Forelimb muscle (tissue), 1 donor: ENCODE measurements at places on chromosomes 2 and 18.

DNA sequence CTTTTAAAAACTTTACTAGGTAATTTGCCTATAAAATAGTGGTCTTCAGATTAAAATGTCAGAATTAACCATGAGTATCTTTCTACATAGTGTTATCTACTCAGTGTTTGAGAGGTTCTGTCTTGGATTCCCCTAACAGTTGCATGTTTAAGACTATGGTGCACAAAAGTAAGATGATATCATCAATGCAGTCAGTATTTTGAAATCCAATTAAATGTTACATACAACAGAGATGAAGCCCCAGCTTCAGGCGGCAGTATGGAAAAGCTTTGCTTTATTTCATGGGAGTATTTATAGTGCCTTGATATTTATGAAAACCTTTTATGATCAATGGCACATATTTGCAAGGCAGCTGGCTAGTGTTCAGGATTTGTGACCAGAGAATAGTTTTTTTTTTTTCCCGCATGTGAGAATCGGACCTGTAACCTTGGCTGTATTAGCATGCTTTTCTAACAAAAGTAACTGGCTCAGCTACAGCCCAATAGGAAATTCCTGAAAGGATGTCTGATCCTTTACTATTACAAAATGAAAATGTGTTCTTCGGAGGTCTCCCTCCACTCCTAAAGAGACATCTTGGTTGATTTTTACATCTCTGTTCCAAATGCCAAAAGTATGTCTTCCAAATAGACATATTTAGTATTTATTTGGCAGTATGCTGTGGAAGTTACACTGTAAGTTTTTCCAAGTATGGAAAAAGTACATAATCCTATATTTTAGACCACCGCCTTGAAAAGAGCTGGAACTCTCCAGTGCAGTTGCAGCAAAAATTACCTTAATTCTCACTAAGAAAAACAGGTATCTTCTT lies 319.3 kb upstream of the UBE2E3 start:
- peak; percentile 56 for DNase-seq

DNA sequence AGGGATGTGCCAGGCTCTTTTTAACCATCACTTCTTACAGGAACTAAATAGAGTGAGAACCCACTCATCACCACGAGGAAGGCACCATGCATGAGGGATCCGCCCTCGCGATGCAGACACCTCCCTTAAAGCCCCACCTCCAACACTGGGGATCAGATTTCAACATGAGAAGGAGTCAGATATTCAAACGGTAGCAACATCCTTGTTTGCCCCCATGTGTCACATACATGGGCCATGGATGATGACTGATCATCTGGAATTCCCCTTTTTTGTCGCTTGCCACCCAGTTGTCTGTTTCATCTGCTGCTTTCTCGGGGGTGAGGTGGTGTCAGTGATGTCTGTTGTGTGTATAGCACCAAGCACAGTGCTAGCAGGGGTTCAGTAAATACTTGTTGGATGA lies 57.9 kb downstream of the NCK2 start:
- no peak for DNase-seq

DNA sequence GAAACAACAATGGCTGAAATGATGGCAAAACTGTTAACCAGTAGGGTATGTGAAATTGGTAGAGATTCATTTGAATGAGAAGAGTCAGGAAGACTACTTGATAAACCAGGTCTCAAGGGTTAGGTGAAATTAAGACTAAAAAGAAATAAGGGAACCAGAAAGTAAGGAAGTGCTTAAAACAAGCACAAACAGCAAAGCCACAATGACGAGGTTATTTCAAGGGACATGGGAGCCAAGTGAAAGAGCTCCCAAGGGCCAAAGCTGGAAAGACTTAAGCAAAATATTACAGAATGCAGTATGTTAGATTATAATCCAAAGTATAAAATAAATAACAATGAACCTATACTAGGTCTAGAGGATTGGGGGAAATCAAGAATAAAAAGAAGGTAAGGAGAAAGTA lies 19.3 kb upstream of the CD302 start:
- no peak for DNase-seq

DNA sequence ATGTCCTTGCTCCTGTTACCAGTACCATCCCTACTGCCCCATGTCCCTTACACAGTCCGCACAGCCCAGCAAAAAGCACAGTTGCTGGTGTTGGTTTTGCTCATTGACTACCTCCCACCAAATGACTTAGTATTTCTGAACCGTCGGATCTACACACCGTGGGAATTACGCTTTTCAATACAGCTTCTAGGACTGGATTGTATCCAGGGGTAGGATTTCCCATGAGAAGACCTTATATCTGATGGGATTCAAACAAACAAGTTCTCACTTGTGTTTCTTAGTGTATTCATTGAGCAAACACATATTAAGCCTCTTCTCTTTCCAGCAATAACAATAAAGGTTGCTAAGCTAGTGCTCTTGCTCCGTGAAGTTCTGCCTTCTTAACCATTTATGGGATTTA lies 25.8 kb downstream of the TRAPPC12 start:
- no peak for DNase-seq

GRCh38 chr18:21453511-21453901 lies 147.0 kb downstream of the ESCO1 start:
- DNase-seq = no peak

DNA sequence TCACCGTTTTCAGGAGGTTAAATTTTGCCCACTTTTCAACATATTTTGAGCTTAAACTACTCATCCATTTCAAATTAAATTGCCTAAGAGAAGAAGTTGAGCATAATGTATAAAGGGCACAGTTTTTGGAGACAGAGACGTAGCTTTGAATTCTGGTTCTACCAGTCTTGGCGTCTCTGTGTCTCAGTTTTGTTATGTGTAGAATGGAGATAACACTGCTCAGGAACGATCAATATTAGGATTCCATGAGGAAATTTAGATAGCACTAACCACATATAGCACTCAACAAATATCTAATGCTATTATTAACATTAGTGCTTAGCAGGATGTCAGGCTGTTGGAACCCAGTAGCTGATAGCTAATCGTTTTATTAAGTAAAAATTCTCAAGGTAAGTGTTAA lies 40.4 kb upstream of the GATA6 start:
- no peak for DNase-seq

DNA sequence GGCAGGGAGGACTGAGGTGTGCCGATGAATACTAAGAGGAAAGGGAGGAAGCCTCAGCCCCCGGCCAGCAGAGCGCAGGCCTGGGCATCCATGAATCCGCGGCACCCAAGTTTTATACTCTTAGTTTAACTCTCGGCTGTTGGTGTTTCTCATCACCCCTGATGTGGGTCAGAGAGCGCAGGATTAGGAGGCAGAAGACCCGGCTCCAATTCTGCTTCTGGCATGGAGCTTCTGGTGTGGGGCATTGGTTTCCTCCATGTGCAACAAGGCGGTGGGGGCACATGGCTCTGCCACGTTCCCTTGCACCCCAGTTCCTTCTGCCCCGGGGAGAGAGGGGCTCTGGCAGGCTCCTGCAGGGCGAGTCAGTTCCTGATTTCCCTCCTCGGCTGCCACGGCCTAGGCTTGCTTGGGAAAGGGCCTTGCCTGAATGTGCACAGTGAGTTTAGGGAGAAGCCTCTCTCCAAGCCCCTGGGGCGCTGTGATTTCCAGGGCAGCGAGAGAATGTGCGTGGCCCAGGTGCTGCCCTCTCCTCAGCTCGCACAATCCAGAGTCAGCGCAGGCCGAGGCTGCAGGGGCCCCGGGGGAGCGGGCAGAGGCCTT lies 36.2 kb upstream of the DNMT3A start:
- DNase-seq = no peak

GRCh38 chr2:102967451-102967850 lies 205.6 kb downstream of the TMEM182 start:
- no peak for DNase-seq

GRCh38 chr2:240620149-240620731 lies 5.0 kb upstream of the GPR35 start:
- DNase-seq = no peak

DNA sequence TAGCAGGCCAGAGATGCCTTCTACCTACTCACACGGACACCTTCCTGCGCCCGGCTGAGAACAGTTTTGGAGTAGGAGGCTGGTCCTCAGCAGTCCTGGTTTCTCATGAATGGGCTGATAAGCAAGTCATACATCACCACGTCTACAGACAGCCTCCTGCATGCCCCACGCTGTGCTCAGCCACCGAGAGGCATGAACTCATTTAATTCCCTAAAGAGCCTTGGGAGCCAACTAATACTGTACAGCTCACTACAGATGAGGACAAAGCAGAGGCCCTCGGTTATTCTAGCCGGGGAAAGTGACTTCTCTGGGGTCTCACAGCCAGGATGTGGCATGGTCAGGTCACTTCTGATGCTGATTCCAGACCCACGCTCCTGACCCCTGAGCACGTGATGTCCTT lies 105.6 kb downstream of the TSHZ1 start:
- DNase-seq = no peak

- no peak for DNase-seq
These were observed 675.0 kb downstream of the IRS1 start for GRCh38 chr2:226124548-226125011.

DNA sequence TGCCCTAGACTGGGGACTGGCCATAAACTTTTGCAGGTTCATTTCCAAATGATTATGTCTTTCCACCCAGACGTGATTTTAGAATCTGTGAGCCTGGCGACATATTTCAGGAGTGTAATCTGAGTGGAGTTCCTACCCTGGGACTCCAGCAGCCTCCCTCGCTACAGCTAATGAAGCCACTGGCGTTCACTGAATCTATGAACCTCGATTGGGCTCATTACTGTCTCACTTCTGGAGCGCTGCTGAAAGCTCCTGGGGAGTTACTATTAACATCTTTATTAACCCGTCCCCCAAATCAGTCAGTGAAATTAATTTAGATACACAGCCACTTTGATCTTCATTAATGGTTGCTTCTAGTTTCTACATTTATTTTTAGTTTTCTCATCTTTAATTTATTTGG lies 56.5 kb downstream of the CDK15 start:
- DNase-seq = no peak

DNA sequence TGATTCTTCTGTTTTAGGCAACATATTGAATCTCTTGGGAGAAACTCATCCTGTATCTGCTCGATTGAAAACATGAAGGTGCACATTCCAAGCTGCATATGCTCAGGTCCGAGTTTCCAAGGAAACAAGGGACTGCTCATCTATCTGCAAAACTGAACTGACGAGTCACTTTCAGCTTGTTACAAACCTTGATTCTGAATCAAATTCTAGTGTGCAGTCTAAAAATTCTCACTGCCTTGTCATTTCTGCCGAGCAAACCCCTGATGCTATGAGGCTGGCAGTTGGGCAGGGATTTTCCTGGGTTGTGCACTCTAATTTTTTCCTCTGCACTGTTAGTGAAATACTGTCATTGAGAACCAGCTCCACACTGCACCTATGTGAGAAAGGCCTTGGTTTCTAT lies 101.3 kb upstream of the ETAA1 start:
- DNase-seq = no peak

GRCh38 chr2:46716927-46717326 lies 198.7 kb downstream of the MCFD2 start:
- DNase-seq = no peak

DNA sequence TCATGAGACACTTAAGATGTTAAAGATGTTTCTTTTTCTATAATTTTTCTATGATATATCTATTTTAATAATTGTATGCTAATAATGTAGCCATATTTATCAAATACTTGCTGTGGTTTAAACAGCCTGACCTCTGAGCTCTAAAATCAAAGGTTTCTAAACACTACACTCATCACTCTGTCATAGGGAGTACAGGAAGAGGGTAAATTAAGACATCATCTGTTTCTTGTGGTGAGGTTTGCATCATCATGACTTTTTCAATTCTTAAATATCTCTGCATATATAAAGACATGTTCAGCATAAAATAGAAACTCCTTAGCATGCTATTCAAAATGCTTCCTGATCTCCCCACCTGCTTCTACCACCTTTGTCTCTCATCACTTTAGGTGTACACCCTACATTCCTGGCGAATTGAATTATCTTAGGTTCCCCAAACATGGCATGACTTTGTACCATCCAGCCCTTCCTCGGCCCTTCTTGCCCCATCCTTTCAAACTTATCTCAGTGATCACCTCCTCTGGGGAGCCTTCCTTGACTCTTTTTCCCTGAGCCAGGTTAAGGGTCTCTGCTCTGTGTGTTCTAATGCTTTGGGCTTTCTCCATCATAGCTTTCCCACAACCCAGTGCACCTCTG lies 105.3 kb upstream of the TTN start:
- no peak for DNase-seq

DNA sequence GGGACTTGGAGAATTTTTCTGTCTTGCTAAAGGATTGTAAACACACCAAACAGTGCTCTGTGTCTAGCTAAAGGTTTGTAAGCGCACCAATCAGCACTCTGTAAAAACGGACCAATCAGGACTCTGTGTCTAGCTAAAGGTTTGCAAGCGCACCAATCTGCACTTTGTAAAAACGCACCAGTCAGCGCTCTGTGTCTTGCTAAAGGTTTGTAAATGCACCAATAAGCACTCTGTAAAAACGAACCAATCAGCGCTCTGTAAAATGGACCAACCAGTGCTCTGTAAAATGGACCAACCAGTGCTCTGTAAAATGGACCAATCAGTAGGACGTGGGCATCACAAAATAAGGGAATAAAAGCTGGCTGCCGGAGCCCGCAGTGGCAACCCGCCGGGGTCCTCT lies 16.5 kb downstream of the ABI2 start:
- no peak for DNase-seq

GRCh38 chr2:240149943-240150784 lies 9.7 kb upstream of the OTOS start:
- no peak for DNase-seq

GRCh38 chr18:24885276-24885675 lies 424.8 kb downstream of the HRH4 start:
- no peak for DNase-seq

DNA sequence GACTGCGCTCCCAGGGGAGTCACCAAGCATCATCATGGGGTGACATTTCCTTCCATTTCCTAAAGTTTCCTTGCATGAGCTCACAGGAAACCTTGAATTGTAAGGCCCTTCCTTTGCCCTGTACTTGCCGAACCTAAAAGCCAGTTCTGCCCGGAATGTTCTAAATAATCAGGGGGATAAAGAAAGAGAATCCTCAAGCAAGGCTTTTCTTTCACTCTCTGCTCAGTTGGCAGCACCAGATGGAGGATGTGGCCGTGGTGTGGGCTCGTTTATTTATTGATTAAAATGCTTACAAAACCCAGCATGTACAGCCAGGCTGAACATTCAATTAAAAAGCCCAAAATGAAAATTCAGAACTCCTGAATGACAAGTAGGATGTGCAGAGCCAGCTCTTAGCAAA lies 170.5 kb downstream of the SH3RF3 start:
- no peak for DNase-seq

GRCh38 chr2:127118467-127118866 lies 11.5 kb upstream of the BIN1 start:
- no peak for DNase-seq

GRCh38 chr2:190720691-190721090 lies 71.8 kb downstream of the NAB1 start:
- DNase-seq = no peak
